NCI-H1048 (cell line): ENCODE measurements at places on chromosomes 5 and 9.

- no peak for DNase-seq
These were observed 307.4 kb upstream of the HAPLN1 start for GRCh38 chr5:84028093-84028492.

- DNase-seq: no peak
These were observed 429.2 kb upstream of the SGCD start for GRCh38 chr5:155897761-155898160.

DNA sequence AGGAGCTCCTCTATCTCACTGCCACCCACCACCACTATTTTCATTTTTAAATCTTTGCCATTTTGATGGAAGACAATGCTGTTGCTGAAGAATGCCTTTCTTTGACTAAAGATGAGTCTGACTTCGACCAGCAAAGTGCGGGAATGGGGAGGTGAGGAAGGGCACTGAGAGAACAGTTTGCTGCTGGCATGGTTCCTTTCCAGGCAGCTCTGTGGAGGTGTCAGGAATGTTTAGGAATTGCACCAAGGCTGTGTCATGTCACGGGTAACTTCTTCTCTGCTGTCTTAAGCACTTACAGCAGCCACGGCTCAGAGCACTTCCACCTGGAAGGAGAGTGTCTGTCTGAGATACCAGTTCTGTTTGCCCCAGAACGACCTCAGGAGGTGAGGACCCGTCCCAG, 41.4 kb upstream of the SHB start:
- DNase-seq: no peak

DNA sequence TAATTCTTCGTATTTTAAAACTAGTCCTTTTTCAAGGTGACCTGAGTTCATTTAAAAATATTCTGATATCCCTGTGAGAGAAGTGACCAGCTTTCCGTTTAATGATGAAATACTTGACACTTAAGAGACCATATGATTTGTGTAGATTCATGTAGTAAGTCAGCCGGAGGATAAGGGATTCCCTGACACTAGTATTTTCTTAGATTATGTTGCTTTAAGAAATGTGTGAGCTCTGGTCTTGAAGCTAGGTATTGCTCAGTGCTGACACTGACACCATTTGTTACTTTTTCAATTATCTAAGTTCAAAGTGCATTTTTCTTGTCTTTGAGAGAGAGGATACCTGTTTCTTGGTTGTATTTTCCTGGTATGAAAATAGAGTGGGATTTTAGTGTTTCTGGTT, 4.2 kb downstream of the NIPBL start:
- DNase-seq: no peak

- DNase-seq: no peak
These were observed 2.1 kb downstream of the CA9 start for GRCh38 chr9:35675732-35676392.

DNA sequence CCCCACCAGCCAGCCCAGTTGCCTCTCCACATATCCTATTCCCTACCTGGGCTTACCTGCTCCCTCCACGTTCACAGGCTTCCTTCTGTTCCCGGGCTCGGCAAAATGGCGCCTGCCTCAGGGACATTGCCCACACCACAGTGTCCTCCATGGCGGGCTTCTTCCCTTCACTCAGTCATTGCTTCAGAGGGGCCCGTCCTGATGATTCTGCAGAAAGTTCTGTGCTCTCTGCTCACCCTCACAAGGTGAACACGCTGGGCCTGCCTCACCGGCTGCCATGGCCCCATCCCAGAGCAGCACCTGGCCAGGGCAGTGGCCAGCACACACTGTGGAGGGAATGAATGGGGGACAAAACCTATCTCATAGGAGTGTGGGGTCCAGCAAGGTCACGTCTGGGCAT, 313.0 kb downstream of the GADD45G start:
- no peak for DNase-seq

DNA sequence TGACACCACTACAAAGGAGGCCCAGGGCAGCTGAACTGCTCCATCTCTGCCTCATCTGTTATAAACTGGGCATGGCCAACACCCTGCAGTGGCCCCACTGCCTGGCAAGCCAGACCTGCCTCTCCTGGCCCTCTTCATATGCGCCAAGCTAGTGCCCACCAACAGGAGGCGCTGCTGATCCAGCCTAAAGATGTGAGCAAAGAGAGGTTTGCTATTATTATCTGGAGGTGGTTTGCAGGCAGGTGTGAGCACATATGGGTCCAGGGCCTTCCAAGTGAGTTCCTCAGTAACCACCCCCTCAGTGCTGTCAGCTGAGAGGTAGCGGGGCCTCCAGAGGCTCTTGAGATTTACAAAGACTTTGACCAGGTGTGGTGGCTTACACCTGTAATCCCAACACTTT, 232.2 kb downstream of the SYK start:
- no peak for DNase-seq

GRCh38 chr9:88533951-88534455, 975 bp upstream of the NXNL2 start:
- no peak for DNase-seq

DNA sequence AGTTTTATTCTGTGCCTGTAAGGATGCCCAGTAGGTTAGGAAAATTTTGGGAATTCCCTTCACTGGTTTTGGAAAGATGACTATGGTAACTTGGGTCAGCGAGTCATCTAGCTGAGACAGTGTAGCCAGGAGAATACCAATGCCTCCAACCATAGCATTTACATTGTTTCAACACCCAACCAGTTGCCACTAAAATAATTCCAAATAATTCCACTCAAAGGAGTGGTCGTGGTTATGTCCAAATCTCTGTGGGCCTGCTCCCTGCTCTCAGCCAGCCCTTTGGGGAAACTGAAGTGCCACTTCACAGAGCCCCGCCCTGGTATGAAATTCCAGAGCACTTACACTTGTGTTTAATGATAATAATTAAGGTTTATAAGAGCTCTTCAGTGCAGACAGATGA, 310.5 kb downstream of the PLK2 start:
- DNase-seq: no peak

DNA sequence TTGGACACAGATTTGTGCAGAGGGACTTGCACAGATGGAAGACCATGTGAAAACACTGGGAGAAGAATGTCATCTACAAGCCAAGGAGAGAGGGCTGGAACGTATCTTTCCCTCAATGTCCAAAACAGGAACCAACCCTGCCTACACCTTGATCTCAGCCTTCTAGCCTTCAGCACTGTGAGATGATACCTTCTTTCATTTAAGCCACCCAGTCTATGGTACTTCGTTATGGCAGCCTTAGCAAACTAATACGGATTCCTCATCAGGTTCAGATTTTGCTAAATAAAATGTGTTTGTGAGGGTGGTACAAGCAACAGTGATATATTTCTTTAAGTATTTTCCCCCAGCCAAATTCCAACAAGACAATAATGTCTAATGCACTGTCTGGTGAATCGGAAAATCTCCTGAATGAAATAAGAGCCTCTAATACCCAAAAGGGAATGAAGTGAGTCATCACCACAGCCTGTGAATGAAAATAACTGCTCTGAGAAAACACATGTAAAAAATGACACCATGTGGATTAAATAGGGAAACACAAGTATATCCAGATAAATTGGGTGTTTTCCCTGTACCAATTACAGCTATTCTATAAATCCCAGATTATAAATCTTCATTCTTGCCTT, 182.8 kb upstream of the TARS1 start:
- no peak for DNase-seq

DNA sequence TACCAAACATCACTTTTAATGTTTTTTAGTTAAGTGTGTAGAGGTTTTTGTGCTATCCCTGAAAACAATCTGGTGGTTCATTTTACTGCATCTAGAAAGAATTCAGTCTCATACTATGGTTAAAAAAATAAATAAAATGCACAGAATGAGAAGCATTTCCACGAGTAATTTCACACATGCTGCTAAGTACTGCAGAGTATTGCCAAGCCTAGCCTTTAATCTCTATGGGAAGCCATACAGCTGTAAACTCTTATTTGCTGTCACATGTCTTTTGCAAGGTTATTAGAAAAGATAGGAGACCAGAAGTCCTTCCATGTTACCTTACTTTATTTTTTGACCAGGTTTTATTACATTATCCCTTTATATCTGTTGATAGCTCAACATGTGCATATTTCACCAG, 37.6 kb upstream of the MAN2A1 start:
- no peak for DNase-seq

DNA sequence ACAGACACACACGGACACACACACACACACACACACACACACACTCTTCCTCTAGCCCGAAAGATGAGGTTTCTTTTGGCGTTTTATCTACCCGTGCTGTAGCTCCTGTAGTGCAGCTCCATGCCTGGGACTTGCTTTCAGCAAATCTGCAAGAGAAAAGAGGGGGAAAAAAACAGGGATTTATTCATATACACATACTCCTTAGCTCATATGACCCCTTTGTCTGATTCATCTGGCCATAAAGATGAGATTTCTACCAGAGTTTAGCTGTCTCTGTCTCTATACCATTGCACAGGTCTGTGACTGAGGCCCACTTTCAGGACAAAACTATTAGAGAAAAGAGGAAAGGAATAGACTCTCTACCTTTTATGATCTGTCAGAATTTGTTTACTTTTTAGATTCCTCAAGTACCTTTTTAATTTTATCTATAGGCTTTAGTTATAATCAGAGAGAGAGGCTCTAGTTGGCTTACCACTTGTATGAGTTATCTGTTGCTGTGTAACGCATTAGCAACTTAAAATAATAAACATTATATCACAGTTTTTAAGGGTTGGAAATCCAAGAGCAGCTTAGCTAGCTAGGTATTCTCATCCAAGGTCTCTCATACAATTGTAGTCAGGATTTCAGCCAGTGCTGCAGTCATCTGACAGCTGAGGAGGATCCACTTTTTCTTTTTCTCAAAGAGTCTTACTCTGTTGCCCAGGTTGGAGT, 14.7 kb downstream of the SNX2 start:
- DNase-seq: no peak

GRCh38 chr5:65539827-65540226, 23.1 kb downstream of the CENPK start:
- no peak for DNase-seq

DNA sequence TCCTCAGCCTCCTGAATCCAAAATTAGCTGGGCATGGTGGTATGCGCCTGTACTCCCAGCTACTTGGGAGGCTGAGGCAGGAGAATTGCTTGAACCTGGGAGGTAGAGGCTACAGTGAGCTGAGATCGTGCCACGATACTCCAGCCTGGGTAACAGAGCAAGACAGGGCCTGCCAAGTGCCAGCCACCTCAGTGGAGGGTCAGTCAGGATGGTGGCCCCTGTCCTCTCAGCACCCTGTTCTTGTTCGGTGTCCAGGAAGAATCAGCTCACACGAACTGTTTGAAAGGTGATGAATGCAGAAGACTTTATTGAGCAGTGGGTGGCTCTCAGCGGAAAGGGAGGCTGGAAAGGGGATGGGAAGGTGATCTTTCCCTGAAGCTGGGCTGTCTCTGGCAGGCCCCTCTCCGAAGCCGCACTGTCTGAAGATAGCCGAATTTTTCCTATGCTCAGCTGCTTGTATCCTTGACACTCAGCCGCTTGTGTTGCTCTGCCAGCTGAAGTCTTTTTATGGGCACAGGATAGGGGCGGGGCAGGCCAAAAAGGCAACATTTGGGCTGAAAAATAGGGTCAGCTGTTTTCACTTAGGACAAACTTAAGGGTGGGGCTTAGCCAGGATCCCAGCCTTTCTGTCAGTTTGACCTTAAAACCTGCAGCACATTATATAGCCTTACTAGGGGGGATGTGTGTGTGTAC, 50.9 kb downstream of the UBE2R2 start:
- DNase-seq: no peak

DNA sequence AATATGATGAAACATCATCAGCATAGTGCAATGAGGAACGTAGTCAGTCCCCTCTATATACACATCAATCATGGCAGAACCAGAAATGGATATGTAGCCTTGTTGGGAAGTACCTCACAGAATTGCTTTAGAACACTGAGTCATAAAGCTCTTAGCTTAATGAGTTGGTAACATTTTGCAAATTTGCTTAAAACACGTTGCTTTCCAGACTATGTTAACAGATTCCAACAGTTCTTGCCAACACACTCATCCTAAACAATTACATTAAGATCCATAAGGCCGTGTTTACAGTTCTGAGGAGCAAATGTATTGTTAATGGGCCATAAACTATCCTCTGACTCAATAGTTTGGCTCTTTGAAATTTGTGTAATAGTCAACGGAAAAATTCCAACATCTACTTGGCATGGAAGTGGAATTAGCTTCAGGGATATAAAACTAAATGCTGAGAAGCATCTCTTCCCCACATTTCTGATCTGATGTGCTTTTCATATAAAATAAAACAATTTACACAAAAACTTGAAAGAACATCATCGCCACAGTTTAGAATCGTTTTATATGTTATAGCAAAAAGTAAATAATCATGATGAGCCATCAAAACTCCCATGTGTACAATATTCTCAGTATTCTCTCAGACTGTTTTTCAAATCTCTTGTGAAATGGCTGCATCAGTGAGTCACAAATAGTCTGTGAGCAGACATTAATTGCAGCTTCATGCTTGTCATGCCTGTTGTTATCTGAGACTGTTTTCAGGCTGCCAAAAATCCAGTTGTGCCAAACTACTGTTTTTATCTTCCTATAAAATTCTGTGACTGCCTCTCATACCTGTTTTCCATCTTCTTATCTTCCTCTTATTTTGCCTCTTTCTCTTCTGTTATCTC, 291.9 kb downstream of the COX7C start:
- DNase-seq: peak; percentile 27

- no peak for DNase-seq
These were observed 172.4 kb upstream of the PHYKPL start for GRCh38 chr5:178404987-178405386.

GRCh38 chr9:130835441-130836298, 616 bp downstream of the ABL1 start:
- no peak for DNase-seq

GRCh38 chr9:77177894-77178794, 810 bp downstream of the VPS13A start:
- no peak for DNase-seq

- DNase-seq: no peak
These were observed 46.1 kb downstream of the ERAP1 start for GRCh38 chr5:96761618-96762017.

DNA sequence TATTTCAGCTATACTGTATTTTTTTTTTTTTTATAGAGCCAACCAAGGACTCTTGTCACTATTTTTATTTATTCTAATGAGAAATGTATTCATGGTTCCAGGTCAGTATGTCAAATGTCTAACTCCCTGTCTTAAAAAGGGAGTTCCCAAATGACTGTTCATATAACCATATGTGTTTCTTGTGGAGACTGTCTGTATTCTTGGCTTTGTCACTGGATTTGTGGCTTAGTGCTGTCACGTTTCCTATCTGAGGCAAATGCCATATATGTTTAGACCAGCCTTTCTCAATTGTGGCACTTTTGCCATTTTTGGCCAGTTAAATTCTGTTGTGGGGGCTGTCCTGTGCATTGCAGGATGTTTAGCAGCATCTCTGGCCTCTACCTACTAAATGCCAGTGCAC, 3.1 kb downstream of the GCNT1 start:
- no peak for DNase-seq
